ENCODE measurements at places on chromosomes 12 and 14. TPM values are rescaled to one million over a fixed set of nuclear protein-coding genes. Genes with fewer than 3 reads are reported as not detected.

Gene LMO3
- total RNA-seq, result not detected

Gene ABCD2
- 9.1 TPM for total RNA-seq

Gene GNB3
- 0.54 TPM for total RNA-seq

Gene KLRC3
- total RNA-seq, result not detected

Gene ARHGAP9
- total RNA-seq, result 95.9 TPM

Gene CD4
- total RNA-seq, result 155 TPM

Gene OTUB2
- total RNA-seq, result 1.6 TPM

Gene ARF6
- total RNA-seq, result 129 TPM

Gene SLC2A14
- 9.8 TPM for total RNA-seq

Gene TMED10
- 156 TPM for total RNA-seq

Gene SIX4
- not detected for total RNA-seq

Gene VWF
- not detected for total RNA-seq

Gene ESPL1
- 54.2 TPM for total RNA-seq

Gene SMCO3
- not detected for total RNA-seq

Gene ST8SIA1
- 1.7 TPM for total RNA-seq

Measured in activated naive CD4-positive, alpha-beta T cell treated with anti-CD3 and anti-CD28 coated beads for 36 hours (primary cell).